ENCODE measurements at places on chromosomes 2 and 18. TPM values are rescaled to one million over a fixed set of nuclear protein-coding genes. Genes with fewer than 3 reads are reported as not detected.

Gene KLHL14
- total RNA-seq: not detected

DNA sequence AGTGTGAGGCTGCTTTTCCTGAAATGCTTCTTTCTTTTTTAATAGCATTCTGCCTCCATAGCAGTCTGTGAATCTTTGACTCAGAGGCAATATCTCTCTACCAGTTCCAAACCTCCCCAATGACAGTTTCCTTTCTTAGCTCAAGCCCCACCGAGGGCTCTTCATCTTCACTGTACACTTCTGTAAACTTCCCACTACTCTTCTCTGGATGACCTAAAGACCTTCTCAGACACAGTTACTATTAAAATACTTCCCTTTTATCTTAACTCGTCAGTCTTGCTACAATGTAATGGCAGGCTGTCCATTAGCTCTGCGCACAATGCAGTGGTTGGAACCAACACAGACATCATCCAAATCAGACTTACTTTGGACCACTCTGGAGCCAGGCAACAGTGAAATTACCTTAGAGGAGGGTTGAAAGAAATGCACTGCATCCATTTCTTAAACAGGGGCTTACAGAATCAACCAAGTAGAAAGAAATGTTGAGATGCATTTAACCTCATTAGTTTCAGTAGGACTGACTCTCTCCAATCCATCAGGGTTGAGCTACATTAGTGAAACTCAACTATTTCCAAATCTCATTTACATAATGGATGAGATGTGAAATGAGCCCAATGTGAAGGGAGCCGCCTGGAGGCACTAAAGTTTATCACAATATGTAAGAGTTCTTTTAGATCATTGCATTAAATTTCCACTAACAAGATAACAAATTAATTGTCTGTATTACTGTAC, 343.8 kb downstream of the SETBP1 start:
- no peak for DNase-seq

Gene DYNAP
- total RNA-seq: not detected

- DNase-seq: no peak
Observed at GRCh38 chr2:100274566-100275199, 47.6 kb downstream of the LONRF2 start.

Gene CD207
- 0.41 TPM for total RNA-seq

- DNase-seq: no peak
Observed at GRCh38 chr2:20356042-20356441, 5.4 kb upstream of the PUM2 start.

Gene NEB
- total RNA-seq: 0.87 TPM

Gene MRPS9
- total RNA-seq: 70.3 TPM

DNA sequence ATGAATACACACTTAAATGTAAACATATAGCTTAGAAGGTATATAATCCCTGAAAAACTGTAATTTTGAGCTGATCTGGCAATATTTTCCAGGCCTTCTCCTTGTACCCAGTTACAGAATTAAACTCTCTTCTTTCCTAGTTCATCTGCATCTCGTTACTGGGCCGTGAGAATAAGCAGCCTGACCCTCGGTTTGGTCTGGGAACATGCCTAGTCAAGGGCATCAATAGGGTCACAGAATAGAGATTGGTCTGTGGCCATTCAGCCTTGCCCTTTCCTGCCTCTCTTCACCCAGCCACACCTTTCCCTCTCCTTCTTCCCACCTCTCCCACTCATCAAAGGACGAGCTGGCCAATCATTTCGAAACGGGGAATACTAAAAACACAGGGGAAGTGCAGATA, 27.3 kb downstream of the SULT1C2 start:
- no peak for DNase-seq

DNA sequence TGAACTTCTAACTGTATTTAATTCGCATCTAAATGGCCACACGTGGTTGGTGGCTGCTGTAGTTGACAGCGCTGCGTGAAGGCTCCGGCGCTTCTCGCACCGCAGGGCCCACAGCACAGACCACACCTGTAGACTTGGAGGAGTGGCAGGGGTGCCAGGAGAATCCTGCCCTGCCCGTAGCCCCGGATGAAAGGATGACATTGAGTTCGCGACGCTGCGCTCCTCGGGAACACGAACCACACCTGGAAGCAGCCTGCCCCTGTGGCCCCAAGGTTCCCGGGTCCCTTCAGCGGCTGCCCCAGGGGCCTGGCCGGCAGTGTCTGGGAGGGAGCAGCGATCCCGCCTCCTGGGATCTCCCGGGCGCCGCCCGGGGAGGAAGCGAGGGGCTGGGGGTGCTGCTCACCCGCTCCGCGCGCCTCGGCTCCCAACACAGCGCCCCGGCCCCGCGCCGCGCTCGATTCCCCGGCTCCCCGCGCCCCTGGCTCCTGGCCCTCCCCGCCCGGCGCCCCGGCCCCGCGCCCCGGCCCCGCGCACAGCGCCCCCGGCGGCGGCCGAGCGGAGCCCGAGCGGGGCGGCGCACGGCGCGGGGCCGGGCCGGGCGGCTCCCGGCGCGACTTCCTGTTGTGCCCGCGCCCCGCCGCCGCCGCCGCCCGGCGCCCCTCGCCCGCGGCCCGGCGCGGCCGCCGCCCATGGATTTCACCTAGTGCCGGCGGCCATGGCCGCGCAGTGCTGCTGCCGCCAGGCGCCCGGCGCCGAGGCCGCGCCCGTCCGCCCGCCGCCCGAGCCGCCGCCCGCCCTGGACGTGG, at the start of gene RNPEPL1:
TSS of gene RNPEPL1 (plus strand) at position 613 of the 806 bp plus-strand sequence. CDS start at position 716, 103 bp downstream.
- peak; percentile 82 for DNase-seq

- no peak for DNase-seq
Observed at GRCh38 chr2:165621086-165621560, 151.6 kb downstream of the CSRNP3 start.

DNA sequence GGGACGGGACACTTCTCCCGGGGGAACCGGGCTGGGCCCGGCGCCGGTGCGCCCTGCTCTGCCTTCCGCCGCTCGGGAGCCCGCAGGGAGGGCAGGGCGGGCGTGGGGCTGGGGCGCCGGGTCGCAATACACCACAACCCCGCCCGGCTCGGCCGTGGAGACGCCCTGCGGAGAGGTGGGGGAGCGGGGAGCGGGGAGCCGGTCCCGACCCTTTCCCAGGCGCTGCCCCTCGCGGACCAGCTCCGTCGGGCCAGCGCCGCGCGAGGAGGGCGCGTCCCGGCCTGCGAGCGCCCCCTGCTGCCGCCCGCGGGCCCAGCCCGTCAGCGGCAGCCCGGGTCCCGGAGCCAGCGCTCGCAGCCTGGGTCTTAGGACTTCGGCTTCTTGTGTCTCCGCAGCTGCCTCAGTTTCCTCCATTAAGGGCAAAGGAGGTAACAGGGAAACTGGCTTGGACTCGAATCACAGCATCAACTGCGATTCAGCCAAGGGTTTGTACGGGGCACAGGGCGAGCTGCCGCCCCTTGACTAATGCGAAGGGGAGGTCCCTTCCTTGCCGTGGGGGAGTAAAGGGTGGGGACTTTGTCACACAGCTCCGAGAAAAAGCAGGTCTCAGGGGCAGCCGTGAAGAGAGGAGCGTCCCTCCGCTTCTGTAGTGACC, 635 bp upstream of the ADRA2B start:
- peak; percentile 81 for DNase-seq

Gene ANKRD23
- total RNA-seq: 12.7 TPM

Gene SYT4
- total RNA-seq: 1.2 TPM

- DNase-seq: no peak
Observed at GRCh38 chr2:18454692-18455235, 105.7 kb downstream of the RDH14 start.

- no peak for DNase-seq
Observed at GRCh38 chr18:55448420-55448819, 139.6 kb downstream of the TCF4 start.

DNA sequence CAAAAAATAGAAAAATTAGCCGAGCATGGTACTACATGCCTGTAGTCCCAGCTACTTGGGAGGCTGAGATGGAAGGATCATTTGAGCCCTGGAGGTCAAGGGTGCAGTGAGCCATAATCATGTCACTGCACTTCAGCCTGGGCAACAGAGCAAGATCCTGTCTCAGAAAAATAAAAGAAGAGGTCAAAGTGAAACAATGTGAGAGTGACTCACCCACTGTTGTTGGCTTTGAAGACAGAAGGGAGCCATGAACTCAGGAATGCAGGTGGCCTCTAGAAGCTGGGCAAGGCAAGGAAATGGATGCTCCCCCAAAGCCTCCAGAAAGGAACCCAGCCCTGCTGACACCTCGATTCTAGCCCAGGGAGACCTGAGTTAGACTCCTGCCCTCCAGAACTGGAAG, 3.7 kb upstream of the TMEM214 start:
- DNase-seq: no peak

DNA sequence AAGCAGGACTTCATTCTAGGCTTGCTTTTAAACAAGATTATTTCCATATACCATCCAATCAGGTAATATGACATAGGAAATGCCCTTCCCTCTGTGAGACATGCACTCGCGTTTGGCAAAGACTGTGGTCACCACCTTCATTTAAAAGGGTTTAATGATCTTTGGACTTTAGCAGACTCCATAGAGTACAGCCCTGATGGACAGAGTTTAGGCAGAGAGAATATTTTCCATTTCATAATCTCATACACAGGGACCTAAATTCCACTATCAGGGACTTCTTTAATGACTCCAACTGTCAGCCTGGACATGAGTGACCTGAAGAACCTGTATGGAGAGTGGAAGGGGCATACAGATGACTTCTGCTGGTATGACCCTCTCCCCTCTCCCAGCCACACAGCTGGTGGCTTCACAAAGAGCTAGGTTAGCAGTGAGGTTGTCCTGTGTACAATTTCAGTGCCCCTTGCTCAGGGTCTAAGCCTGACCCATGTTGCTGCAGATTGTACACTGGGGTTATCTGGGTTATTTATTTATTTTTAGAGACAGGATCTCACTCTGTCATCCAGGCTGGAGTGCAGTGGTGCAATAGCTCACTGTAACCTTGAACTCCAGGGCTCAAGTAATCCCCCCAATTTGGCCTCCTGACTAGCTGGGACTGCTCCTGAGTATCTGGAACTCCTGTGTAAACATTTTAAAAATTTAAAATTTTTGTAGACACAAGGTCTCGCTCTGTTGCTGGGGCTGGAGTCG, 59.2 kb downstream of the PTPRM start:
- no peak for DNase-seq

- DNase-seq: no peak
Observed at GRCh38 chr2:113114996-113115395, 12.4 kb upstream of the IL1RN start.

- DNase-seq: peak; percentile 92
Observed at GRCh38 chr2:156333951-156334495, 1.5 kb upstream of the NR4A2 start.

DNA sequence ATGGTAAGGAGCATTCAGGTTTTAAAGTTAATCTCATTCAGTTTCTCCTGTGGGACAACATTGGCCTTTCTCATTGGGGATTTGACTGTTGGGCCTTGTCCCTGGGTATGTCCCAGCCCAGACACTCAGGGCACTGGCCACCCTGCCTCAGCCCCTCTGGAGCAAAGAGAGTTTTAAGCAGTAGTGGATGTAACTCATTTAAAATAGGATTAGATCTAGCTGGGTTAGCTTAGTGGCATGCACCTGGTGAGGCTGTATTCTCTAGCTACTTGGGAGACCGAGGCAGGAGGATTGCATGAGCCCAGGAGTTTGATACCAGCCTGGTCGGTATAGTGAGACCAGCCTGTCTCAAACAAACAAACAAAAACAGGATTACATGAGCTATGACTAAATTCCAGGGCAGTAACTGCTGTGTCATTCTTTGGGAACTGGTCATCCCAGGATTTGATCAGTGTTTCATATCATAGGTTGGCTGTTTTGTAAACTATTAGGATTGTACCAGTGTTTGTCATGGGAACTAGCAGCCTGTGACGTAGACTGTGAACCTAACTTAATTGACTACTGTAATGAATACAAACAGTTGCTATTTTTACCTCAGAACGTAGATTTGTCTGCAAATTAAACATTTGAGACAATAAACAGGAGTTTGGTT, 12.5 kb downstream of the INPP4A start:
- no peak for DNase-seq

DNA sequence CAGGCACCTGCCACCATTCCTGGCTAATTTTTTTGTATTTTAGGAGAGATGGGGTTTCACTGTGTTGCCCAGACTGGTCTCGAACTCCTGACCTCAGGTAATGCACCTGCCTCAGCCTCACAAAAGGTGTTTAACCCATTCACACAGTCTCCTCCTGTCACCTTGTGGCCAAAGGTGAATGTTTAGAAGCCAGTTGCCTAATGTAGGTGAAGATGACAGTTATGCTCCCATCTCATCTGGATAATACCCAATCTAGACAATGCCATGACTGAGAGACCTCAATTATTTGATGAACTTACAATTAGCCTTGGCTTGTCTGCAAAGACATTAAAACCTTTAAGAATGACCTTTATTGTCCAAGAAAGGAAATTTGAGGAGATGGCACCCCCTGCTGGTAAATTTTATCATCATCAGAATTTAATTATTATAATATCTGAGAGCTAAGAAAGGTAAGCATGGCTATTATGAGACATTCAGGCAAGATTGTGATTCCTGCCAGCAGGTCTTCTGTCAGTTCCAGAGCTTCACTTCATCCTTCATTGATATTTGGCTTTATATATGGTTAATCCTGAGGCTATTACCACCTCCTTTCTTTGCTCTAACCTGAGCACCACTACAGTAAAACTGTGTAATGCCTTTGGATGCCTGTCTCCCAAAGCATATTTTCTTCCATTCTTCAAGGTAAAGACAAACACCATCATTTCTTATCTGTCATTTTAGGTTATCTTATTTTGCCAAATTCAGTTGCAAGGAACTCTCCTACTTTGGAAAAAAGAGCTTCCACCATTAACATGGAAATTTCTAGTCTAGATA, 117.6 kb downstream of the FAM124B start:
- no peak for DNase-seq

DNA sequence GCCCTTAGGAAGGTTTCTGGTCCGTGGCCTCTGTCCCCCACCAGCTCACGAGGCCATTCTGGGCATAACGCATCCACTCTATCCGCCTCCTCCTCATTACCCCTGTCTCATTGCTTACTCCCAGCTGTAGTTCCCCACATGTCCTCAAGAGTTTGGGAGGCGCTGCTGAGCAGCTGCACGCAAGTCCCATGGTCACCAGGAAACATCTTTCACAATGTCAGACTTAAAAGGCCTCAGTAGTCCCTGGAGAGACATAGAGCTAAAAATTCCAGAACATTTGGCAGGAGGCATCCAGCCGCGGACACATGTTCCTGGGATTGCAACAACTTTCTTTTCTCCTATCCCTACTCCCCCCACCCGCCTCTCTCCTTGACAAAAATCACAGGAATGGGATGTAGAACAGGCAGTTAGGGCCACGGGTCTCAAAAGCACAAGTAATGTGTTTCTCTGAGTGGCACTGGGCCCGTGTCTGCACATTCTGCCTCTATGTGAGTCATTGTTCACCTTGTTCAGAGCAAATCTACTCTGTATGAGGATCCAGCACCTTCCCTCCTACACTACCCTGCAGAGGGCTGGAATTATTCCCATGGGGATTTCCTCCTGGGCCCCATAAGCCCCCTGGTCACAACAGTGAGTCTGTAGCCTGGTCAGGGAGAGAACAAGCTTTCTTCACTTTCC, 8.1 kb downstream of the LBH start:
- DNase-seq: peak; percentile 81

Gene RTKN
- total RNA-seq: 16.4 TPM

Gene MYO5B
- total RNA-seq: 0.89 TPM

Gene ANKRD36B
- total RNA-seq: 3.6 TPM

GRCh38 chr2:237143118-237143517, 57.4 kb downstream of the COPS8 start:
- DNase-seq: no peak

Data from Right ventricle myocardium inferior (tissue), 1 donor.